ENCODE measurements at places on chromosomes 4 and X. TPM values are rescaled to one million over a fixed set of nuclear protein-coding genes. Genes with fewer than 3 reads are reported as not detected.
A peak's percentile ranks its signal among the peaks of the same experiment; 100 is the strongest.

GRCh38 chrX:123732670-123733363 lies at the start of gene THOC2:
Gene THOC2 (minus strand): TSS chrX:123733052. CDS start chrX:123733022, 30 bp downstream.
- H3K4me3 ChIP-seq: peak within 1 kb of the TSS; percentile 96
- H3K4me1 ChIP-seq: peaks cover 23% of the 10 kb centered on the region
- no peaks in the 10 kb centered on the region for H3K36me3 ChIP-seq
- H3K27me3 ChIP-seq: no peaks in the 10 kb centered on the region

DNA sequence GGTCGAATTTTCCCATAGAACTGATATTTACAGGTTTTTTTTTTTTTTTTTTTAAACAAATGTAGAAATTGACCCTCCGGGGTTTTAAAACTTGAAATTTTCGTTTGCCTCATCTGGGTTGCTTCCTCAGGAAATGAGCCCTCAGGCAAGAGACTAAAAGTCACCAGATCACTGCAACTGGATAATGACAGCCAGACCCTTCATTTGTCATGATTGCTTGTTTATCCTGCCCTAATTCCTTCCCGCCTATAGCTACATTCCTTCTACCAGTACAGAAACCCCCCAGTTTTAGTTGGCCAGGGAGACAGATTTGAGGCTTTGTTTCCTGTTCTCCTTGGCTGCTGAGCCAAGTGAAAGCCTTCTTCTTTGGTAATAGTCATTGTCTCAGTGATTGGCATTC lies 44.0 kb upstream of the IGFBP7 start:
- DNase-seq: no peak
- no peaks in the 10 kb centered on the region for H3K4me1 ChIP-seq
- no peaks in the 10 kb centered on the region for H3K36me3 ChIP-seq
- peaks cover 71% of the 10 kb centered on the region for H3K27me3 ChIP-seq

DNA sequence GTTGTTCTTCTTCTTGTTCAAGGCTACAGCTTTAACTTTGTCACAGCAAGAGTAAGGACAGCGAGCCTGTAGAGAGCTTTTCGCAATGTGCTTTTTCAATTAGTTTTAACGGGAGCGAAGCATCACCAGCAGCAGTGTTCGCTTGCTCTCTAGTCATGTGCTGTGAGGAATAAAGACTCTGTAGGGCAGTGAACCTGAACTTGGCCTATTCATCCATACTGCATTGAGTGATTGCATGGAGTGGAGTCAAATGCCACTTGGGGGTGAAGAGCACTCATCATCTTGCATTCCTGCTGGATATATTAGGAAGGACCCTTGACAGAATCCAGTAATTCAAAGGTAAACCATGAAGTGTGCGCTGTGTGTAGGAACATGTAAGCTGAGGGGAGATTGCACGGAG lies 240.0 kb downstream of the FRMPD4 start:
- no peak overlapping the region for H3K4me3 ChIP-seq
- H3K4me1 ChIP-seq: no peaks in the 10 kb centered on the region
- no peaks in the 10 kb centered on the region for H3K36me3 ChIP-seq
- DNase-seq: no peak
- peaks cover 5% of the 10 kb centered on the region for H3K27me3 ChIP-seq
- H3K27ac ChIP-seq: no peak overlapping the region

DNA sequence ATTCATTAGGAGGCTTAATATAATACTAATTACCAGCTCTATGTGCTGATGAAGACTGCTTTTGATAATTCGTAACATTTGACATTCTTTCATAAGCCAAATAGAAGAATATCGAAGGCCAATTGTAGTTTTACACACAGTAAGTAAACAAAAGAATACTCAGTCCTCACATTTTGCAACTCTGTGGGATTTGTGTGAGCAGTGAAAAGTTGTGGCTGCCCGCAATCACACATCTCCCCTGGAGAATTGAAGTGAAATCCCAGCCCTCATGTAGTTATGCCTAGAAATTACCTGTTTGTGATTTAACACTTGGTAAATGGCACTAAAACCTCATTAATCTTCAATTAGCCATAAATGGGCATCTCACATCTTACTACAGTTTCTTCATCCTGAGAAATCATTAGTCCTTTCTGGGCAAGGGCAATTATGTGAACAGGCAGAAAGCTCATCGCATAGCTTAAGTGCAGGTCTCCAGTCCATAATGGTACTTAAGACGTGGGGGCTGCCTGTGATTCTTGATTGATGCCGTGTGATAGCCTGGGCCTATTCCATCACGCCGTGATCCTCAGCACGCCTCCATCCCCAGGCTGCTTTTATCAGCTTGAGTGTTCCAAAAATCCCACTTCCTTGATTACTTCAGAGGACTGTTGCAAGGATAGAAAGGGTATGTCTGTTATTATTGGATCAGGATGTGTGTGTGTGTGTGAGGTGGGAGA lies 97.9 kb upstream of the METTL14 start:
- DNase-seq: no peak
- no peak overlapping the region for H3K4me3 ChIP-seq
- peaks cover 9% of the 10 kb centered on the region for H3K4me1 ChIP-seq

GRCh38 chr4:150145090-150145945 lies 67.1 kb downstream of the DCLK2 start:
- peaks cover 4% of the 10 kb centered on the region for H3K4me1 ChIP-seq
- no peak for DNase-seq

DNA sequence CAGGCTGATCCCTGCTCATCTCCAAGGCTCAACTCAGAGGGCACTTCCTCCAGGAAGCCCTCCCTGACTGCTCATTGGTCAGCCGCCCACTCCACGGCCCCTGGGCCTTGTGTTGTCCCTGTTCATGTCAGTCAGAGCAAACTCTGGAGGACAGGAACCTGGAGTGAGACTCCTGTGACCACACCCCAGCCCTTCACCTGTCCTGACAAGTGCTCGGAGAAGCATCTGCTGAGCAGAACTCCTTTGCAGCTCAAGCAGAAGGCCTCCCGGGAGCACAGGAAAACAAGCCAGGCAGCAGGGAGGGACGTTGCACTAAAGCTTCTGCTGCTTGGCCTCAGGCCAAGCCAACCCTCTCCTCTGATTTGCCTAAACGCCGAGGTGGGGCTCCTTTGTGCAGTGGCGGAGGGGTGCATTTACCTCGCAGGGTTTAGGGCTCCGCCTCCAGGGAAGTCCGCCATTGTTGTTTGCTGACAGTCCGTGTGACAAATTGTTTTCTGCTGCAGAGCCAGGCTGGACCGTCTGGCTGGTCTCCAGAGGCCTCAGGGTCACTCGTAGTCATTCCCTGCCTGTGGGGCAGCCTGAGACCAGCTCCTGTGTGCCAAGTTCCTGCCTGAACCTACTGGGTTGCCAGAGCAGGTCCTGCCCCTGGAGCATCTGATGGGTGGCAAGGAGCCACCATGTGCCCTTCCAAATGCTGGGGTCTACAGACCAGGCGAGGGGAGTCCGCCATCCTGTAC lies 61.8 kb downstream of the C4orf50 start:
- H3K4me1 ChIP-seq: no peaks in the 10 kb centered on the region
- H3K4me3 ChIP-seq: no peak overlapping the region
- peaks cover 15% of the 10 kb centered on the region for H3K27me3 ChIP-seq
- peaks cover 2% of the 10 kb centered on the region for H3K36me3 ChIP-seq
- no peak for DNase-seq

DNA sequence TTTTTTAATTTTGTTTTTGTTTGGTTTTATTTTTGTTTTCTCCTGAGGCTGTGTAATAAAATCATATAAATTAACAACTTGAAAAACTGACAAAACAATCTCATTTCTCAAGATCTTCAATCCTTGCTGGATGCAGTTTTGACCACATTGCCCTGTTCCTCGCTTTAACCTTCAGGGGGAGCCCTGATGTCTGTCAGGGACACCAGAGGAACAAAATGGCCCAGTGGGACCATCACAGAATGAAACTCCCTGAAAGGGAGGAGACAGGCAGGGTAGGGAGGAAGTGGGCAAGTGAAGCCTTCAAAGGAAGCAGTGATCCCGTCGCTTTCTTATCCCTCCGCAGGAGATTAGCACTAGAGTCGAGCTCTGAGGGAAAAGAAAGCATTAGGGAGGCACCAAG lies 274.9 kb upstream of the LDB2 start:
- H3K27me3 ChIP-seq: peaks cover 7% of the 10 kb centered on the region
- H3K36me3 ChIP-seq: no peaks in the 10 kb centered on the region
- H3K4me3 ChIP-seq: no peak overlapping the region
- no peak for DNase-seq
- no peaks in the 10 kb centered on the region for H3K4me1 ChIP-seq

DNA sequence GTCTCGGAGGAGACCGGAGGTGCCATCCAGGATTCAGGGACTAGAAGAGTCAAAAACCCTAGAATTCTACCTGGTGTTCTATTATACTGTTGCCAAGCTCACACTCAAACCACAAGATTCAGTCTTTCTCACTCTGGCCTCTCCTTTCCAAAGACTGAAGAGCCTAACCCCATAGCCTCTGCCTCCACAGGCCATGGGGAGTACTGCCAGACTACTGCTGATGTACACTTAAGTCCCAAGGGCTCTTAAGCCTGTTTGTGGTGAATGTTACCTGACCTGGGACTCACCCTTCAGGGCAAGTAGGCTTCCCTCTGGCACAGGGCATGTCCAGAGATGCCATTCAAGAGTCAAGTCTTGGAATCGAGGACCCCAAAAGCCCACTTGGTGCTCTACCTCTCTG lies 58.9 kb upstream of the IRS4 start:
- peaks cover 2% of the 10 kb centered on the region for H3K36me3 ChIP-seq
- no peaks in the 10 kb centered on the region for H3K4me1 ChIP-seq
- DNase-seq: no peak
- no peak overlapping the region for H3K27ac ChIP-seq
- H3K27me3 ChIP-seq: no peaks in the 10 kb centered on the region

DNA sequence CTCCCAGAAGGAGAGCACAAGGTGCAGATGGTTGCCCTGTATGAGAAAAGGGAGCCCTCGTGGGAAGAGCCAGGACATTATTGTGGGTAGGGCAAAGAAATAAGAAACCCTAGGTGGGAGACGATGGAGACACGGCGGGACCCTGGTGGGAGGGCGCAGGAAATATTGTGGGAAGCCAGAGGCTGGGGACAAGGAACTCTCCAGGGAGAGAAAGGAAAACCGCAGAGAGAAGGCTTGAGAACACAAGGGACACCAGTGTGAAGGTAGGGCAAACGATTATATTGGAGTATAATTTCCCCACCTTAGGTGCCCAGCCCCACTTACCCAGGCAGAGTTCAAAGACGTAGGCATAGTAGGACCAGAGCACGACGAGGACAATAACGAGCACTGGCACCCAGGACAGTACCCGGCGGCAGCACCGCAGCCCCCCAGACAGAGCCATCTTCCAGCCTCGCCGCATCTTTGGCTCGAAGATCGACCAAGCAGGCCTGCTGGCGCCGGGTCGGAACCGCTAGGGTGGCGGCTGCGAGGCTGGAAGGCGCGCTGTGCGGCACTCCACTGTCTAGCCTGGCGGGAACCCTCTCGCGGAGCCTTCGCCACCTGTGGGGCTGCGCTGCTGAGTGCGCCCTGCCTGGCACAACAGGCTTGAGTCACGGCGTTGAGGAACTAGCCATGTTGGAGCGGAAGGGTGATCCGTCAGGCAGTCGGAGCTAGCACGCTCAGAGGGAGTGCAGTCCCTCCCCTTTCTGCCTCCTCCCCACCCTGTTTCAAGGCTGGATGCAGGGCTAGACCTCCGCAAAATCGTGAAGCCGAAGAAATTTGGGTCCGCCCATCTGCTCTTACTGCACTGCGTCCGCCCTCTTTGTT lies at the start of gene ZDHHC15:
Gene ZDHHC15, minus strand, starts transcription at position 473 of the 867 bp plus-strand sequence. Its CDS starts 13 bp downstream, at position 460.
- H3K36me3 ChIP-seq: no peaks in the 10 kb centered on the region
- peak within 1 kb of the TSS; percentile 90 for H3K4me3 ChIP-seq
- H3K27me3 ChIP-seq: no peaks in the 10 kb centered on the region
- peak within 1 kb of the TSS; percentile 81 for H3K27ac ChIP-seq
- peak; percentile 22 for DNase-seq
- peaks cover 21% of the 10 kb centered on the region for H3K4me1 ChIP-seq

DNA sequence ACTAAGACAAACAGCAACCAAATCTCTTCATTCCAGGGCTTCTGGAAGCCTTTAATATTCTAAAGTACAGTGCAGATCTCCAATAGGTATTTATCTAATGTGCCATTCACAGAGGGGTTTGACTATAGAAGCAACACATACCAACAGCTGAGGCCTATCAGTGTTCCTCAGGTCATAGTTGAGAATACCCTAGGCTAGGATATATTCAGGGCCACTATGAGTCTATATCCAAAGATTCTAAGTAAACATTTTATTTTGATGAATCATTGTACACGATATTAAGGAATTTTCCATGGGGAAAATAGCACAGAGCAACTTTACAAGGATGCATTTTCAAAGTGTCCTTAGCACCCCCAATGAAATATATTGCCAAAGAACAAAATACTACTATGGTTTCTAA lies 9.7 kb downstream of the SMIM10 start:
- no peaks in the 10 kb centered on the region for H3K36me3 ChIP-seq
- no peaks in the 10 kb centered on the region for H3K27me3 ChIP-seq
- peaks cover 4% of the 10 kb centered on the region for H3K4me1 ChIP-seq
- H3K4me3 ChIP-seq: no peak overlapping the region
- H3K27ac ChIP-seq: no peak overlapping the region

DNA sequence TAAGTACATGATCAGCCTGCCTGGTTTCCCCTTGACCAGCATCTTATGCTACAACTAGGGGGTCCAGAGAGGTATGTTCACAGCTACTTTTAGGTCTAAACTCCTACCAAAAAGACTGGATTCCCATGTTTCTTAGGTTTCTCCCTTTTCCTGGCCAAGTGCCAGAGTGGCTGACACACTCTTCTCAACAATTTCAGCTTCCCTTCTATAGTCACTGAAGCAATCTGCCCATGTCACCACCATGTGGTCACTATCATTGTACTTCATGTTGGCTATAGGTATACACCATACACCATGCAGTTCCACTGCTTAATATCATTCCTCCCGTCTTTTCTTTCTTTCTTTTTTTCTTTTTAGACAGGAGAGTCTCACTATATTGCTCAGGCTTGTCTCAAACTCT lies 66.9 kb downstream of the KLHL13 start:
- DNase-seq: no peak
- no peak overlapping the region for H3K4me3 ChIP-seq
- no peaks in the 10 kb centered on the region for H3K4me1 ChIP-seq

The CLGN gene
- not detected for total RNA-seq

The SPP1 gene
- not detected for total RNA-seq

The SPANXB1 gene
- not detected for total RNA-seq

The PDZD4 gene
- total RNA-seq: 45.6 TPM

The ZNF630 gene
- total RNA-seq: 2.1 TPM

The DRP2 gene
- 0.10 TPM for total RNA-seq

The MAGEC1 gene
- not detected for total RNA-seq

The L1CAM gene
- 2.3 TPM for total RNA-seq

The PPP4R3C gene
- not detected for total RNA-seq

All from T-helper 17 cell (primary cell).